ENCODE measurements at places on chromosomes 4 and X.

- no peak for DNase-seq
Observed at GRCh38 chr4:83660578-83660977, 124.7 kb downstream of the GPAT3 start.

DNA sequence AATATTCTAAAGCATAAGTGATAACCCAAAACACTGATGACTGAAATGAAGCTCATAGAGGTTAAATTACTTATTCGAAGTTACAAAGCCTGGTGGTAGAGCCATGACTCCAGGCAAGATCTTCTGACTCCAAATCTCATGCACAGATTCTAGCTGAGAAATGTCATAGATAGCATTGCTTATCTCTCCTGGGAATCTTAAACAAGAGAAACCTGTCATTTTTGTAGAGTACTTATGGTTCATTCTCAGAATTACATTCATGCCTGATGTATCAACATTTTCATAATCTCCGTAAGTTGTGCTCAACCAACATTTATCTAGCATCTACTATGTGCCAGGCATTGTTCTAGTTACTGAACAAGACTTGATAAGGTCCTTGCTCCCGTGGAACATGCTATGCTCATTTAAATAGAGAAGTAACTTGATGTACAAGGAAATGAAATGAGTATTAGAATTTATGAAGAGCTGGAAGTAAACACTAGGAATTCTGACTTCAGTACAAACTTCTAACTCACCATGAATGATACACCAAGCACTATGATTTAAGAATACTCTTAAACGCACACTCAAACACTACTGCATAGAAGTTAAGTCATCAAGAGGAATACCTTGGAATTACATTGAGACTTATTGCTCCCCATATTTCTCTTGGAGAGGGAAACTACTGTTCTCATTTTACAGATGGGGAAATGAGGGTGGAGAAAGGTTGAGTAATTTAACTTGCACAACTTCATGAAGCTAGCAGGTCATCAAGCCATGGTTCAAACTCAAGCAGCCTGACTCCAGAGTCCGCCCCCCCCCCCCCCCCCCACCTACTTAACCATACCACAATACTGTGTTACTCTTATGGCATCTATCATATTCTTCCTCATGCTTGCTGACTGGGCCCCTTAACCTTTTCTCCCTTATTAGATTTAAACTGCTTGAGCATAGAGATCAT, 45.4 kb downstream of the MBNL3 start:
- no peak for DNase-seq

- no peak for DNase-seq
Observed at GRCh38 chrX:85223359-85223758, 20.2 kb downstream of the SATL1 start.

DNA sequence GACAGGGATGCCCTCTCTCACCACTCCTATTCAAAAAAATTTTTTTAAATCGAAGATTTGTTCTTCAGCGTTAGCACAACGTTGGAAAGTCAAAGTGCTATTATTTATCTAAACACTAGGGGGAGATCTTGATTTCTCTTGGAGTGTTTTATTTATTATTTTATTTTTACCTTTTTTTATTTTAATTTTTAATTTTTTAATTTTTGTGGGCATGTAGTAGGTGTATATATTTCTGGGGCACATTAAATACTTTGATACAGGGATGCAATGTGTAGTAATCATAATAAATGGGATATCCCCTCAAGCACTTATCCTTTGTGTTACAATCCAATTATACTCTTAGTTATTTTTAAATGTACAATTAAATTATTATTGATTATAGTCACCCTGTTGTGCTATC, 37.4 kb upstream of the SLC10A4 start:
- no peak for DNase-seq

GRCh38 chr4:74675673-74676279, 118.5 kb downstream of the BTC start:
- no peak for DNase-seq

GRCh38 chrX:120365320-120365719, 3.4 kb downstream of the ATP1B4 start:
- peak; percentile 62 for DNase-seq

GRCh38 chrX:123920105-123920785, 41.3 kb upstream of the STAG2 start:
- DNase-seq = no peak

- no peak for DNase-seq
Observed at GRCh38 chr4:40118861-40119260, 62.2 kb downstream of the N4BP2 start.

DNA sequence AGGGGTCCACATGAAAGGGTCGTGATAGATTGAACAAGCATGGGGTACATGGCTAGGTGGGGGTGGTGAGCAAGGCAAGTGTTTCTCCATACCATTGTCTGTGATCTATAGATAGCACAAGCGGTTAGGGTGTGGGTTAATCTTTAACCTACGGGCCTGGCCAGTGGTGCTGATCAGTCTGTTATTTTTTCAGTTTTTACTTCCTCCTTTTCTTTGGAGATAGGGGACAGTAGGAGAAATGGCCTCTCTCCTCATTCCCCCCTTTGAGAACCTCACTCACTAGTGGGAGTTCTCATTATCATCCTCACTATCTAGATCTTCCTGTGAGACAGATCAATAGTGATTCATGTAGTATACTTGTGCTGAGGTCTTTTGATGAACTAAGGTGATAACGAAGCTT, 16.2 kb upstream of the GPKOW start:
- DNase-seq = no peak

GRCh38 chrX:9087271-9088040, 53.5 kb upstream of the FAM9B start:
- no peak for DNase-seq

- no peak for DNase-seq
Observed at GRCh38 chr4:22268350-22269025, 247.4 kb downstream of the ADGRA3 start.

GRCh38 chrX:17842769-17843525, 18.2 kb downstream of the RAI2 start:
- DNase-seq = no peak

GRCh38 chr4:57109847-57110639, at the start of gene IGFBP7:
Gene IGFBP7, minus strand, starts transcription at chr4:57110385. Its CDS starts 34 bp downstream, at chr4:57110351.
- peak; percentile 5 for DNase-seq

GRCh38 chr4:40515398-40516293, 114.0 kb downstream of the RBM47 start:
- peak; percentile 15 for DNase-seq

- DNase-seq = no peak
Observed at GRCh38 chrX:14496674-14497073, 32.7 kb upstream of the GLRA2 start.

- DNase-seq = no peak
Observed at GRCh38 chr4:150032541-150032940, 45.7 kb upstream of the DCLK2 start.

DNA sequence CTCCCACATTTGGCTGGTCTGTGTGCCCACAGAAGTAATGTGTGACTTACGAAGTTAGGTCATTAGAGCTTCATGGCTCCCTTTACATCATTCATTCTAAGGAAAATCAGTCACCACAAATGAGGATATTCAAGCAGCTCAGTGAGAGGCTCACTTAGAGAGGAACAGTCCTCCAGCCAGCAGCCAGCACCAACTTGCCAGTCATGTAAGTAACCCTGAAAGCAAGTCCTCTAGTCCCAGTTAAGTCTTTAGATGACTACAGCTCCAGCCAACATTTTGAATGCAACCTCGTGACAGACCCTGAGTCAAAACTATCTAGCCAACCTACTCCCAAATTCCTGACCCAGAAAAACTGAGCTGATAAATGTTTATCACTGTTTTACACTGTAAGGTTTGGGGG, 71.3 kb downstream of the LRBA start:
- peak; percentile 31 for DNase-seq

DNA sequence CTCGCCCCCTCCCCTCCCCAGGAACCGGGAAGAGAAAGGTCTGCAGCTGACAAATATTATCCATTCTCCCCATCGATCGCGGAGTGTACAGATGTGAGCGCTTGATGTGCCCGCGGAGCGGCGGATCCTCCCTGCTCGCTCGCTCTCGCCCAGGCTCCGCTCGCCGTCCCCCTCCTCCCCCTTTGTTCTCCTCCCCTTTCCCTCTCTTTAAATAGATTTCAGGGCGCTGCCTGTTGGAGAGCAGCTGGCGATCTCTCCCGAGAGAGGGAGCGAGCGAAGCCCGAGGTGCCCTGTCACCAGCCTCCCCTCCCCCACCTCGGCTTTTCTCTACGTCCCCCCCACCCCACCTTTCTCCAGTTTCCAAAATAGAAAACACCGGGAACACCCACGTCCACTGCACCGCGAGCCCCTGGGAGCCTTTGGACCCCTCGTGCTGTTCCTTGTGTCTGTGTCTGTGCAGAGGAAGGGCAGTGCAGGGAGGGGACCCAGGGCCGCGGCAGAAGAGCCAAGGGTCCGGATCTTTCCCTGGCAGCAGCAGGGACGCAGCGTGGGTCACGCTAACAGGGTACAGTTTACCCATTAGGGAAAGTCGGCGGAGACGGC, 56.6 kb upstream of the BCOR start:
- DNase-seq = no peak

GRCh38 chr4:14441561-14441960, 560.7 kb upstream of the CPEB2 start:
- no peak for DNase-seq

- peak; percentile 70 for DNase-seq
Observed at GRCh38 chrX:54921427-54922021, 900 bp downstream of the TRO start.

DNA sequence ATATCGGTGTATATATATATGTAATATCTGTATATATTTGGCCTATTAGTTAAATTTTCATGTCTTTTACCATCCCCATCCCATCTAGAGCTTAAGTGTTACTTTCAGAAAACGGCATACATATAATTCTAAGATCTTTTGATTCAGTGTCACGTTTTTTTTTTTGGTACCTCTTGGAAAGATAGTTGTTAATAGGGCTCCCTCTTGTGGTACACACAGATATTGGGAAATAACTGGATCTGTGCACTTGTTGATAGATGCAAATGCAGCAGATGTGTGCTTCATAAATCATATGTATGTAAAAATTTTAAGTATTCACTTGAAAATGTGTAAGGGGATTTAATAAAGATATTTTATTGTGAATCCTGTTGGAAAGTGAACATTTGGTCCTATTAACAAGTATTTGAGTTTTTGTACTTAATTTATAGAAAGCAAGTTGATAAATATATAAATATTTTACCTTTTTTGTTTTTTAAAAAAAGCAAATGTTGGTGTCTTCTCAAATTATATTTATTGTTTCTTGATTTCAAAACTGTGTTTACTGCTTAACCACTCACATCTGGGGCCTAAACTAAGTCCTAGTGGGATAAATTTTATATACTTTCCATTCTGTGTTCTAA, 74.7 kb downstream of the PAQR3 start:
- DNase-seq = no peak

GRCh38 chr4:31328932-31329331, 608.8 kb downstream of the PCDH7 start:
- DNase-seq = no peak

GRCh38 chr4:125091-125771, 930 bp downstream of the ZNF718 start:
- peak; percentile 60 for DNase-seq

DNA sequence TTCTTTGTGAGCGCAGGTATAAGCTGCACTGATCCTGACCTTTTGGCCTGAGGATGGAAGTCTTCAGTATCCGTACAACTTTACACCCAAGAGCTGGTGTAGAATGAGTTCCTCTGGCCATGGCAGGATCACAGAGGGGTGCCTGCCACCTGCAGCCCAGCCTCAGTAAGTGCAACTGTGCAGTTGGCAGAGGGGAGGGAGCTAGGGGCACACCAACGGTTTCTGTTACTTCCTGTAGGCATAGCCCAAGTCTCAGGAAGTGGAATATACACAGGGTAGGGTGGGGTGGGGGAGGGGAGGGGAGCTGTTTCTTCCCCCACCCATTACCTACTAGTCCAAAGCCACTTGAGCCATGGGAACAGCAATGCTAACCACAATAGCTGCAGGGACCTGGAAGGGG, 85.4 kb upstream of the GBA3 start:
- peak; percentile 64 for DNase-seq

- DNase-seq = no peak
Observed at GRCh38 chrX:86237482-86237881, 89.2 kb downstream of the DACH2 start.

- no peak for DNase-seq
Observed at GRCh38 chr4:139528377-139529005, 27.5 kb downstream of the SETD7 start.

GRCh38 chr4:139227729-139228404, 50.8 kb upstream of the ELF2 start:
- no peak for DNase-seq

GRCh38 chrX:40096395-40097091, 1.2 kb downstream of the BCOR start:
- peak; percentile 71 for DNase-seq

GRCh38 chr4:58456727-58457384, 1346.7 kb upstream of the IGFBP7 start:
- DNase-seq = no peak

GRCh38 chrX:6279277-6279909, 50.7 kb upstream of the NLGN4X start:
- DNase-seq = no peak

- DNase-seq = no peak
Observed at GRCh38 chr4:52196606-52197130, 145.6 kb downstream of the SPATA18 start.

DNA sequence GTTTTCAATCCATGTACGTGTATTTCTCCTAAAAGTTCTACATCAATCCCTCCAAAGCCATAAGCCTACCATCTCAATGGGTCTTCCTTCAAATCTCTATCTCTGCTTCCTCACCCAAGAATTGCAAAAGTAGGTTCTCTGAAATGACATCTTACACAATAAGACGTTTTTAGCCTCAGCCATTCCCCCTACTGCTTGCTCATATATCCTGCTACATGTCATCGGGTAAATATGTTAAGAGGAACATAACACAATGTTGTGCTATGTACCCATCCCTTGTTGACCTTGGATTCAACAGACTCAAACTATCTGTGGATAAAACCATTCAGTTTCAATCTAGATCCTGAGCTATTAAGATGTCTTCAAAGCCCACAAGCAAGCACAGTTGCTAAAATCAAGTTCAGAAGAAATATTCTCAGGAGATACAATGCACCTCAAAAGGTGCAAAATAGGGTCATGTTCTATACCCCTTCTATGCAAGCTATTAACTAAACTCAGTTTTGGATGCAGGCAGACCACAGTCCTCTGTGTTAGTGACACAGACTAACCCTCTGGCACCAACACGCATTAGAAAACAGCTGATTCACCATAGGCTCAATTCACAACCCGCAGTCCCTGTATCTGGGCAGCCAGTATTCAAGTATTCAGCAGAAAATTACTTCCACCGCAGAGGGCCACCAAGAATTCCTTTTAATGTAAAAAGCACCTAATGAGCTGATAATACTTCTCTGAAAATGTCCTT, 56.8 kb downstream of the CD99L2 start:
- no peak for DNase-seq

GRCh38 chrX:153450114-153450948, 4.5 kb upstream of the TREX2 start:
- DNase-seq = no peak

GRCh38 chrX:53262918-53263394, 18.4 kb downstream of the IQSEC2 start:
- DNase-seq = no peak

- DNase-seq = no peak
Observed at GRCh38 chr4:48979914-48980579, 6.0 kb upstream of the CWH43 start.

- no peak for DNase-seq
Observed at GRCh38 chr4:180120068-180120467, 2123.1 kb upstream of the TENM3 start.

- no peak for DNase-seq
Observed at GRCh38 chrX:41822892-41823291, 98.9 kb downstream of the GPR82 start.
